ENCODE measurements at places on chromosomes 6 and 20. TPM values are rescaled to one million over a fixed set of nuclear protein-coding genes. Genes with fewer than 3 reads are reported as not detected.

DNA sequence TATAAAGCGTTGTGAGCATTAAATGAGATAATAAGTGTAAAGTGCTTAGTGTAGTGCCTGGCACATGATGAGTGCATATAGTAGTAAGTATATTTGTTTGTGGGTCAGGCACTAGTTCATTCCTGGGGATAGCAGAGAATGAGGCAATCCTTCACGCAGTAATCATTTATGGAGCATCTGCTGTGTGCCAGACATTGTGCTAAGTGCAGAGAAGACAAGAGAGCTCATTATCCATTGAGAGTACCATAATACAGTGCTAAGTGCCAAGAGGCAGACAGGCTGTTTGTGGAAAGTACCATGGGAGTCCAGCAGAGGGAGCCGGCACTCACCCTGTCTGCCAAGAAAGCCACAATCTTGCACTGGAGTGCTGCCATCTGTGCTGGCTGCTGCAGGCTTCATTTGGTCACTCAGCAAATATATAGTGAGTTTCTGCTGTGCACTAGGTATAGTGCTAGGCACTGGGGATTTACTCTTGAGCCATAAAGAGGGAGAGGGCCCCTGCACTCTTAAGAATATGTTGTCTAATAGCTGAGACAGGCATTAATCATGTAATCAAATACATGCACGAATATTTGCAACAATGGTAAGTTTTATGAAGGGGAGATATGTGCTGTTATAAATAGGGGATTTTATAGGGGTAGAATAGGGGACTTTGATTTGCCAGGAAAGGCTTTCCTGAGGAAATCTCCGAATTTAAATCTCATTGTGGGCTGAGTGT lies 12.9 kb upstream of the MROH8 start:
- DNase-seq: no peak

DNA sequence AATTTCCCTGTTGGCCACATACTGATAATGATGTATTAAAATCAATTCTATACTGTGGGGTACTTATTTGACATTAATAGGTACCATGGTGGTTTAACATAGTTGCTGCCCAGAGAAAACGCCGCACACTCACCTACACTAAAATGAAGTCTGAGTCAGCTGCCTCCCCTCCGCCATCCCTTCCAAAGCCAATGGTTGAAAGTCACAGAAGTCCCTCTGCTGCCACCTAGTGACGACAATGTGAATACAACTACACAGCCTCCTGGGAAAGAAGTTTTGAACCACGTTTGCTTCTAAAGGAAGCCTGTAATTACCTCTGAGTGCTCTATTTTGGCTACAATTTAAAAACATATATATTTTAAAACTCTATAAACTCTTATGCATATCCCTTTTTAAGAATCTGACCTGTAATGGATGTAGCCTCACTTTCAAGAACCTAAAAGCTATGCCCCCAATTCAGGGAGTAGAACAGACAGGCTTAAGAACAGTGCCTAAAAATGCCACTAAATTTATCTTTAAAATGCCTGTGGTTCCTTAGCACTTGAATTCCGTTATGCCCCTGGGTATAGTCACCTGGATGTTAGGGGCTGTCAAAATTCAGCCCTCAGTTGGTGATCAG lies 20.6 kb upstream of the ECI2 start:
- peak; percentile 81 for DNase-seq

DNA sequence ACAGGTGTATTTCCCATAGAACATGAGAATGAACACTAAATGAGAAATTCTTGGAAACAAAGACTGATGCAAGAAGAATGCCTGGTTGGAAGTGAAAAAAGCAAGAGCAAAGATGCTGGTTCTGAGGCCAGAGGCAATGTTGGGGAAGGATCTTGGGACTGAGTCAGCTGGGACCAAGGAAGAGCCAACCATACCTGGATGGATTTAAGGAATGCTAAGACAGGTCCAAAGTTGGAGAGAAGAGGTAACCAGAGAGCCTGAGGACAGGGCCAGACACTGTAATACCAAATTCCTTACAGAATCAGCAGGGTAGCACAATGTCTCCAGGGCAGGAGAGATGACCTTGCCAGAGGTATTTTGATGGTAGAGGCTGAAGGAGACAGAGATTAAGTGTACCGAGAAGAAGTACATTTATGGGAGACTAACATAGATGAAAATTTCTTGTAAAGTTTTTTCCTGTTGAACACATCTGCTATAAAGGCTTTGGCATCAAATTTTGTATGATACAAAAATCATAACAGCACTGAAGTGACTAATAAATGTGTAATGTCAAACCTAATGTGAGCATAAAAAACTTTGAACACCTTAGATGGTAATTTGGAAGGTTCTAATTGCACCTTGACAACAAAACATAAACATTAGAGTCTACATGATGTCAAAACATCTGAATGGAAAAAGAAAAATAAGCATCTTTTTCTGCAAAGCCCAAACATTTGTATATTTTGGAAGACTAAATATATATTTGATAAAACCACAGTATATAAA lies 221.7 kb upstream of the MARCKS start:
- no peak for DNase-seq

DNA sequence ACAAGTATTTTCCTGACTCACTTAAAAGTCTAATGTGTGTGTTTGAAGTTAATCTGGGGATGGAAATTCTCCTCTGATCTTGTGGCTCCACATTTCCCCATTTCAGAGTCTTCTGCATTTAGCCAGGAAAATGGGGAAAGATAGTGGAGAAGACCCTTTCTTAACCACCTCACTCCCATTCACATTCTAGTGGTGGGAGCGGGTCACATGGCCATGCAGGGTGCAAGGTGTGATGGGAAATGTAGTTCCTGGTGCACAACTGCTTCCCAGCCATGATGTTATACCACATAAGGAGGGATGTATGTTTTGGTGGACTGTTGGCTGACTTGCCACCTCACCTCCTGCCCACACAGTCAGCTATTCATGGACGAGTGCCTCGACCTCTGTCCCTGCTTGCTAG lies 61.8 kb downstream of the BANF2 start:
- no peak for DNase-seq

DNA sequence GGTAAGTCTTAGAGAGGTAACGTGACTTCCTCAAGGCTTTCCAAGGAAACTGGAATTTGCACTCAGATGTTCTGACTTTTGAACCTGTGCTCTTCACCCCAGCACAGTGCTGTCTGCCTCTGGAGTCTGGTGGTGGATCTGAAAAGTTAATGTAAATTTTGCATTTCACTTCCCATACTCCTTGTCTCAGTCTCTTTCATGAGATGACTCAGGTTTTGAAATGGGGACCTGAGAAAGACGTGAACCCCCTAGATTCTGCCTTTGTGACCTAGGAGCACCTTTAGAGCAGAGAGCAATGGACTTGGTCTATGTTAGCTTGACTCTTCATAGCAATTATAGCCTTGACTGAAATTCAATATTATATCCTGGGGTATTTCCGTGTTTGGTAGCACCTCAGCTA lies 223.0 kb downstream of the QKI start:
- no peak for DNase-seq

- no peak for DNase-seq
These were observed 195.4 kb downstream of the TBX18 start for GRCh38 chr6:84568971-84569370.

DNA sequence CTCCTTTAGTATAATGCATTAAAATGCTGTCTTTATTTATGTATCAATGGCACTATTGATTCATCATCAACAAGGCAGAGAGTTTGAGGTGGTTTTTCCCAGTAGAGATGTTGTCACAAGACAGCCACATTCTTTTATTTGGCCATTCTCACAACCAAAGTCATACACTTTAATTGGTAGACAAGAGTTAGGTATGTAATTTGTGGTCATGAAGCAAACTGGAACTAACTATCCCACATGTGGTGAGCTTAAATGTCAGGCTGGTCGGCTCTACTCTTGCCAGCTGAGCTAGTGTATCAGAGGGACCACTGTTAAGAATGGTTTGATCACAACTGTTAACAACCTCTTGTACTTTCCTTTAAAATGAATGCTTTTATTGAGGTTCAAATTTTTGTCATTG lies 714.6 kb downstream of the CD109 start:
- no peak for DNase-seq

- DNase-seq: no peak
These were observed 9.7 kb upstream of the IBTK start for GRCh38 chr6:82257088-82257774.

- DNase-seq: no peak
These were observed 33.3 kb downstream of the NTSR1 start for GRCh38 chr20:62741701-62742491.

DNA sequence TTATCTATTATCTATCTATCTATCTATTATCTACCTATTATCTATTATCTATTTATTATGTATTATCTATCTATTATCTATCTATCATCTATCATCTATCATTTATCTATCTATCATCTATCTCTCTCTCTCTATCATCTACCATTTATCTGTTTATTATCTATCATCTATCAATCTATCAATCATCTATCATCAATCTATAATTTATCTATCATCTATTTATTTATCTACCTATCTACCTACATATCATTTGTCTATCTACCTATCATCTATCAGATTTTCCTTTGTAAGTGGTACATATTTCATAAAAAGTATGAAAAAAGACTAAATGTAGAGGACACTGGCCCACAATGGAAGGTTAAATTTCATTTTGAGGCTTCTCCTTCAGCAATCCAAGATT lies 212.1 kb upstream of the EXOC2 start:
- no peak for DNase-seq

GRCh38 chr6:25934156-25934555 lies 3.7 kb upstream of the SLC17A2 start:
- no peak for DNase-seq

- no peak for DNase-seq
These were observed 149.7 kb downstream of the TFAP2C start for GRCh38 chr20:56778765-56779195.

DNA sequence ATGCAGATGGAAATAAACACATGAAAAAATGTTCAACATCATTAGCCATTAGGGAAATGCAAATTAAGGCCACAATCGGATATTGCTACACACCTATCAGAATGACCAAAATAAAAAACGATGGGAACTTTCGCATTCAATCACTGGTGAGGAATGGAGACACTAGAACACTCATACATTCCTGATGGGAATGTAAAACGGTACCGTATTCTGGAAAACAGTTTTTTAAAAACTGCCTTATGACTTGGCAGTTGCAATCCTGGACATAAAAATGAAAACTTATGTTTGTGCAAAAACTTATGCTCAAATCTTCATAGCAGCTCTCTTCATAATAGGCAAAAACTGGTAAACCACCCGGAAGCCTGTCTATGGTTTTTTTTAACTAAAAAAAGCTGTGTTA lies 146.0 kb downstream of the CEBPB start:
- no peak for DNase-seq

GRCh38 chr6:149289192-149289781 lies 28.2 kb upstream of the TAB2 start:
- no peak for DNase-seq

- no peak for DNase-seq
These were observed 55.2 kb upstream of the CBLN4 start for GRCh38 chr20:56060486-56060885.

DNA sequence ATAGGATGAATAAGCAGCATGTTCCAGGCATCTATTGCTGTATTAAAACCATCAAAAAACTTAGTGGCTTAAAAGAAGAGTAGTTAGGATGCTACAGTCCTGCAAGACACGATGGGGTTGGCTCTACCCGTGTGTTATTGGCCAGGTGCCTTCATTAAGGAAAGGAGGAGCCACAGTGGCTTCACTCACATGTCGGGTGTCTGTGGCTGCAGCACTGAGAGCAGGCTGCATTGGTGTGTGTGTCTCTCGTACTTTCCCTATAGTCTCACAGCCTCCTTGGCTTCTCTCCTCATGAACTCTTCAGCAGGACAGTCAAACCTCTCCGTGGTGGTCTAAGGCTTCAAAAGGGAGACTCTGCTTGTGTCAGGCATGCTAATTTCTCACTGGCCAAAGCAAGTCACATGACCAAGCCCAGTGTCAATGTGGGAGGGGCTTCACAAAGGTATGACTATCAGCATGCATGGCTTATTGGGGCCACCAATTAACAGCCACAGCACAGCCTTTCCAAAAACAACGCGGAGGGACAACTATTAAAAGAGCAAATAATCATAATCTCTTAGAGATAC lies 402.8 kb downstream of the KIF16B start:
- DNase-seq: no peak

DNA sequence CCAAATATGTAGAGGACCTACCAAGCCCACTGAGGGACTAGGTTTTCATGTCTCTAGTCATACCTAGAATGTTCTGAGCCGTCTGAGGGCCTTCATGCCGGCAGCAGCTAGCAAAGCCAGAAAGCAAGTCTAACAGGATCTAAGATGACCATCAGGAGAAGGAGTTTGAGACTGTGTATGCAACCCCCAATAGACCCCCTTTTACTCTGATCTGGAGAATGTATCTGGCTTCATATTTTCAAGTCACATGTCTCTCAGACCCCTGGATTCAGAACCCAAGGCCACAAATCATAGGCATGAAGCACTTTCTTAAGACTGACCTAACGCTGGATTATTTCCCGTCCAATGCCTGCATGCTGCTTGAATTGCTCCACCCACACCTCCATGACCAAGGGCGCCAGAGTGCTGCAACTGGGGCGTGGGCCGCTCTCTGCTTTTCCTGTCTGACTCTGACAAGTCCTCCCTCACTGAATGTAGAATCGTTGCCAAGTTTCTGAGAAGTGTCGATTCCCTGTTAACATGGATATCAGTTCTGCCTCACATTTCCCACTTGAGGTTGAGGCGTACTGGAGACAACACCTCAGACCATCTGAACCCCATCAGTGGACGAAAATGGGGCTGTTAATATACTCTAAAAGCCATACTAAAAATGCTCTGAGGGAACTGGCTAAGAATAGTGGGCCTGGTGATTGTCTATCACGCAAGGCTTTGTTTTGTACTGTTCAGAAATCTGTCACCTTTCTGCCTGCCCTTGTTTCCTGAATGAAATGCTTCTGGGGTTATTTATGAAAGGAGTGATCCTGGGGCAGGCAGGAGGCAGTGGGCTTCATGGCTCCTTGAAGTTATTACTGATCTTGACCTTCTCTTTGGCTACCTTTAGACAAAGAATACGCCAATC lies 23.9 kb upstream of the ASXL1 start:
- no peak for DNase-seq

- DNase-seq: no peak
These were observed 261.9 kb downstream of the PHF3 start for GRCh38 chr6:63897459-63897858.

- peak; percentile 73 for DNase-seq
These were observed 32.8 kb downstream of the LRP11 start for GRCh38 chr6:149831308-149831820.

GRCh38 chr20:59159493-59160376 lies 3.9 kb upstream of the ZNF831 start:
- DNase-seq: no peak

Gene NKAPL
- polyA plus RNA-seq: 2.1 TPM

Gene RBL1
- polyA plus RNA-seq: 7.4 TPM

Gene PROCR
- polyA plus RNA-seq: 17.8 TPM

Gene HINT3
- 70.4 TPM for polyA plus RNA-seq

Gene RRAGD
- 86.3 TPM for polyA plus RNA-seq

Gene FOXF2
- 12.6 TPM for polyA plus RNA-seq

Gene SPTLC3
- polyA plus RNA-seq: 10.6 TPM

Gene C6orf47
- polyA plus RNA-seq: 17.8 TPM

Gene BPIFB4
- 0.32 TPM for polyA plus RNA-seq

Gene BPIFB2
- not detected for polyA plus RNA-seq

Gene NRN1
- 98.2 TPM for polyA plus RNA-seq

All from spinal cord (tissue), 10 donors.